Thyroid gland (tissue), 4 donors: ENCODE measurements at places on chromosomes 5 and 9. TPM values are rescaled to one million over a fixed set of nuclear protein-coding genes. Genes with fewer than 3 reads are reported as not detected.
A peak's percentile ranks its signal among the peaks of the same experiment; 100 is the strongest.

- peaks cover 11% of the 10 kb centered on the region for H3K4me1 ChIP-seq
- no peaks in the 10 kb centered on the region for H3K27me3 ChIP-seq
- DNase-seq: no peak
- no peak overlapping the region for H3K4me3 ChIP-seq
- peaks cover 41% of the 10 kb centered on the region for H3K36me3 ChIP-seq
- no peak overlapping the region for H3K27ac ChIP-seq
These were observed 38.9 kb downstream of the PRRC2B start for GRCh38 chr9:131432597-131433301.

- no peak overlapping the region for H3K4me3 ChIP-seq
- H3K27me3 ChIP-seq: no peaks in the 10 kb centered on the region
- peak overlapping the region; percentile 78 for H3K27ac ChIP-seq
- DNase-seq: peak; percentile 85
- peaks cover 20% of the 10 kb centered on the region for H3K4me1 ChIP-seq
These were observed 62.4 kb downstream of the HMHB1 start for GRCh38 chr5:143874312-143874711.

DNA sequence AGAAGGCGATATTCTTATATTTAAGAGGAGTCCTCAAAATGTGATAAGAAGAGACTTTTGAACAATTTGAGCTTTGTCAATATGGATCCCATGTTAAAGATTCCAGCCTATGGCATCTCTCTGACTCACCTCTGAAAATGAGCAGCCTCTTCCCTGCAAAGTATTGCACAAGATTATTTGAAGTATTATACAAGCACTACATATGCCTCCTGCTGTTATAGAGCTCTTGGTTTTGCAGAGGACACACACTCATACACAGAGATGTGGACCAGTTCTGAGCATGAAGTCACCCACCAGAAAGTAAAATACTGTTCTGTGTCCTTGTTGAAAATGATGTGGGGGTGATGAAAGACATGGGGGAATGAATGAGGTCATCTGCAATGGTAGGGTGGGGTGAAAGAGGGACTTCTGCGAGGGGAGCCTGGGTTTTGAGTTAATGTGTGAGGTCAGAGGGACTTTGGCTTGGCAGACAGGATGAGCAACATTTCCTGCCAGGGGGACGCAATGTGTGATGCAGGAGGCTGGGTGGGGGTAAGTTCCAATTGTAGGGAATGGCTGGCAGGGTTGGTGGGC is 25.8 kb downstream of the FBXL7 start:
- no peaks in the 10 kb centered on the region for H3K36me3 ChIP-seq
- no peak for DNase-seq
- no peak overlapping the region for H3K4me3 ChIP-seq
- no peaks in the 10 kb centered on the region for H3K27me3 ChIP-seq
- no peak overlapping the region for H3K27ac ChIP-seq
- no peaks in the 10 kb centered on the region for H3K4me1 ChIP-seq

DNA sequence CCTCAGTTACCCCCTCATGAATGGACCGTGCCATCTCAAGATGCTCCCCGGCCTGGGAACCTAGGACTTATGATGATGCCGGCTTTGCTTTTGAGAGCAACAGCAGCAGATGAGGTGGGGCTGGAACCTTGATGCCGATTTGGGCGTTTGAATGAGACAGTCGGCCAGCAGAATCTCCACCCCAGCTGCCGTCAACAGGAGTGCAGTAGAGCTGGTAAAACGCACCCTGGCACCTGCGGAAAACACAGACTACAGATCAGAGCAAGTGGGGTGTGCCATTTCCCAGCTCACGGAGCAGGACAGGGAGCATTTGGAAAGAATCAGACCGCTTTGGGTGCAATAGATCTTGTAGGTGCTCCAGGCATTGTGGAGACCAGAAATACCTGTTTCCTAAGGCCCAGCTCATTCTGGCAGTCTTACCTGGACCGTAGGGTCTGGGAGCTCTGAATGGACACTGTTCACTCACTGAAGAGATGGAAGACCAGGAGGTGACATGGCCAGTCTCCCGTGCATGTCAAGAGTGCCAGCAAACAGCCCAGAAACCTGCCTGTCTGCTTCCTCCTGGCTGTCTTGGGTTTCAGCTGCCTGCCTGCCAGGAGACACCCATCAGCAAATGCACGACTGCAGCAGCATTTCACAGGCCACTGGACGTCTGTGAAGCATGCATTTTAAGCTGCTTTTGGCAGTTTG is 317.7 kb upstream of the IRX4 start:
- DNase-seq: peak; percentile 84
- peaks cover 14% of the 10 kb centered on the region for H3K4me1 ChIP-seq
- no peak overlapping the region for H3K27ac ChIP-seq
- H3K36me3 ChIP-seq: no peaks in the 10 kb centered on the region

DNA sequence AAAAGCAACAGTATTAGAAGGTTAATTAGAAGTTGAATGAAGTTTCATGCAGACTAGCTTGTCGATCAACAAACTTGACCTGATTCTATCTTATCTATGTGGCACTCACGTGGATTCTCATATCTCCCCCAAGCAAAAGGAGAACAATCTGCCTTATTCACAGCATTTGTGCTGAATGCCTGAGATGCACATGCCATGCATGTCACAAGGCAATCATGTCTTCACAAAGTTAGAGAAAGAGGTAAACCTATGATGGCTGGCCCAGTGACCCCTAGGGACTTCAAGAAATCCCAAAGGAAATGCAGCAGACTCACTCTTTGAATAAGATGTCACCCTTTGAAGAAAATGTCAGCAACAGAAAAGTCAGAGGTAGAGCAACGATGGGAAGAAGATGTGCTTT is 17.6 kb upstream of the SHOC1 start:
- H3K4me3 ChIP-seq: no peak overlapping the region
- H3K27ac ChIP-seq: no peak overlapping the region
- no peak for DNase-seq

- peak overlapping the region; percentile 92 for H3K4me3 ChIP-seq
- H3K36me3 ChIP-seq: peaks cover 5% of the 10 kb centered on the region
- no peak for DNase-seq
- peak overlapping the region; percentile 88 for H3K27ac ChIP-seq
These were observed 965 bp downstream of the CLTA start for GRCh38 chr9:36191686-36192085.

DNA sequence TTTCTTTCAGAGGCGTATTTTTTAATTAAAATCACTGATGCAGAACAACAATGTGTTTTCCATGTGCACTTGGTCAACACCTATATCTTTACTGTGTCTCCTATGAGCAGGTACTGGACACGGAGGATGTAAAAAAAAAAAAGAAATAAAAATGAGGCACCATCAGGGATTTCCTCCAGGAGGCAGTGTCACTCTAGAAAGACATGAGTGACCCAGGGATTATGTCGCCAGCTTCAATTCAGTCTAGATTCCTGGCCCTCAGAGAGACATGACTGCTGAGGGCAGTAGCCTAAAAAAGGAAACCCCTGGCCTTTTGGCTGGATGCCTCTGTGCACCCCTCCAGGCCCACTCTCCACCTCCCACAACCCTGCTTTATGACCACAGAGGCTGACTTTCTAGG is 18.3 kb upstream of the IL33 start:
- peaks cover 5% of the 10 kb centered on the region for H3K4me1 ChIP-seq
- no peak overlapping the region for H3K27ac ChIP-seq
- H3K4me3 ChIP-seq: no peak overlapping the region
- H3K27me3 ChIP-seq: no peaks in the 10 kb centered on the region

DNA sequence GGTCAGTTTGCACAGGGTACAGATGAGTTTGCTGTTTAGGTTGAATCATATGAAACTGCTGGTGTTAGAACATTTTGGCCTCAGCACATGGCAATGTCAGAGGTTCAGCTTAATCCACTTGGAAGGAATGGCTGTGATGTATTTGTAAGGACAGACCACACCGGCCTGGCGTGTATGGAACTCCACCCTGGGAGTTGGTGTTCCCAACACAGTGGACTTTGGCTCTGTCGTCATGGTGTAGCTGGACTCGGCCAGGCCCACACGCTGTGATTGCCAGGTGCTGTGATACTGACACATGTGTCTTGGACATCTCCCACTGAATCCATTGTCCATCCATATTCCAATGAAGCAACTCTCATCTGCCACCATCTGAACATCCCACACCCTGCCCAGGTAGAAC is 90.3 kb downstream of the ZNF618 start:
- no peak for DNase-seq
- no peaks in the 10 kb centered on the region for H3K27me3 ChIP-seq

GRCh38 chr9:20480249-20480648 is 142.1 kb downstream of the MLLT3 start:
- peaks cover 30% of the 10 kb centered on the region for H3K4me1 ChIP-seq
- no peak overlapping the region for H3K27ac ChIP-seq
- H3K27me3 ChIP-seq: no peaks in the 10 kb centered on the region

ARID3C gene
- not detected for total RNA-seq

SKP2 gene
- 8.4 TPM for total RNA-seq

- H3K36me3 ChIP-seq: no peaks in the 10 kb centered on the region
- H3K27me3 ChIP-seq: no peaks in the 10 kb centered on the region
- no peak overlapping the region for H3K4me3 ChIP-seq
- no peaks in the 10 kb centered on the region for H3K4me1 ChIP-seq
These were observed 81.8 kb upstream of the LMNB1 start for GRCh38 chr5:126695091-126695490.

GFI1B gene
- not detected for total RNA-seq

GRCh38 chr5:82734347-82734746 is 342.8 kb downstream of the TMEM167A start:
- no peaks in the 10 kb centered on the region for H3K27me3 ChIP-seq
- no peak for DNase-seq
- no peaks in the 10 kb centered on the region for H3K36me3 ChIP-seq
- no peak overlapping the region for H3K4me3 ChIP-seq

- H3K27me3 ChIP-seq: no peaks in the 10 kb centered on the region
- no peak for DNase-seq
- no peaks in the 10 kb centered on the region for H3K4me1 ChIP-seq
- H3K4me3 ChIP-seq: no peak overlapping the region
These were observed 135.5 kb downstream of the SPATA31D1 start for GRCh38 chr9:82124090-82124489.

COL15A1 gene
- total RNA-seq: 15.2 TPM

DNA sequence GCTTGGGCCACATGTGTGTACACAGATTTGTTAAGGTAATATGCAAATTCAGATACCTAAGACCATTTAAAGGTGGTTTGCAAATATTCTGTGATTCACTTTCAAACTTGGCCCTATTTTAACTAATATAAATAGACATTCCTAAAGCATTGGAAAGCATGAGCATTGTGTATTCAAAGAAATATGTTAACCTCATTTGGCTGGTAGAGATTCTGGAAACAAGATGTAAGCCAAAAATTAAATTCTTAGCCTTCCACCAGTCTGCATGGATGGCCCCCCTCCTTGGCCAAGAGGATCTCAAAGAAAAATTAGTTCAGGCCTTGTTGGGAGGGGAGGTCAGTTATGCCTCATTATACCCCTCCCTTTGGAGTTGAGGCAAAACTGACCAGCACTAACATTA is 38.7 kb upstream of the C6 start:
- no peak overlapping the region for H3K4me3 ChIP-seq
- no peak for DNase-seq

LHX3 gene
- not detected for total RNA-seq

- no peak overlapping the region for H3K4me3 ChIP-seq
- H3K27ac ChIP-seq: no peak overlapping the region
- no peaks in the 10 kb centered on the region for H3K36me3 ChIP-seq
- no peak for DNase-seq
These were observed 46.2 kb upstream of the HAND1 start for GRCh38 chr5:154524181-154524580.

DNA sequence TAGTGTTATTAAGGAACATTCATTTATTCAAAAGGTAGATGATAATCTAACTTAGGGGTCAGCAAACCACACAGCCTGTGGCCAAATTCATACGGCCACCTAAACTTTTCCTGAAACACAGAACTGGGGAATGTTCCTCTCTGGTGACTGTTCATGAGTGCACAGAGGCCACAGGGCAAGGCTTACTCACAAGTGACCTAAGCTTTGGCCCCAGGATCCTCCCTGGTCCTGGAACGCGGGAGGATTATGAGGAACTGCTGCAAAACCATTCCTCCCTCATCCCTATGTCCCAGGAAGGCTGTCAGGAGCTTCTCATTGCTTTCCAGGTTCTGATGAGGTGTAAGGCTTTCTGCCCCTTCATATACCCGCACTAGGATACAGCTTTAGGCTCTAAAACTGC is 397.6 kb downstream of the SEMA5A start:
- H3K27me3 ChIP-seq: no peaks in the 10 kb centered on the region
- H3K4me3 ChIP-seq: no peak overlapping the region
- no peak overlapping the region for H3K27ac ChIP-seq
- no peak for DNase-seq
- no peaks in the 10 kb centered on the region for H3K4me1 ChIP-seq

- H3K27me3 ChIP-seq: no peaks in the 10 kb centered on the region
- H3K4me3 ChIP-seq: no peak overlapping the region
- H3K27ac ChIP-seq: no peak overlapping the region
- no peaks in the 10 kb centered on the region for H3K4me1 ChIP-seq
- no peak for DNase-seq
- no peaks in the 10 kb centered on the region for H3K36me3 ChIP-seq
These were observed 11.1 kb upstream of the GARNL3 start for GRCh38 chr9:127253446-127253845.

- peak overlapping the region; percentile 92 for H3K27ac ChIP-seq
- H3K4me3 ChIP-seq: no peak overlapping the region
- no peaks in the 10 kb centered on the region for H3K36me3 ChIP-seq
These were observed 162.0 kb downstream of the C9orf50 start for GRCh38 chr9:129458663-129459546.

PAPPA gene
- 5.0 TPM for total RNA-seq

DNA sequence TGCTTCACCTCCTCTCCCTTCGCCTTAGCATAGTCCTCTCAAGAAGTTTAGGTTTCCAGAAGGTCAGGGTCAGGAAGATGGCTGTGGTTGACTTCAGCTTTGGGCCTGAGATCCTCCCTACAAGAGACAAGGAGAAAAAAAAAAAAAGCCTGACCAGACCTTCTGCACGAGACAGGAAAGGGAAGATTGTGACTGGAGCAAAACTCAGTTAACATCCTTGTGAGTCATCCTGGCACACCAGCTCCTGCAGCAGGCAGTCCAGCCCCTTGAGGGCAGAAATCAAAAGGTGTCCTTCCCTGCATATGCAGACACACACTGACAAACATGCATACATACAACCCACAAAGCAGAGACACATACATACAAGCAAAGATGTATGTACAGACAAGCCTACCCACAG is 18.0 kb upstream of the ENHO start:
- DNase-seq: no peak
- H3K27ac ChIP-seq: no peak overlapping the region
- no peaks in the 10 kb centered on the region for H3K4me1 ChIP-seq
- no peaks in the 10 kb centered on the region for H3K36me3 ChIP-seq

DNA sequence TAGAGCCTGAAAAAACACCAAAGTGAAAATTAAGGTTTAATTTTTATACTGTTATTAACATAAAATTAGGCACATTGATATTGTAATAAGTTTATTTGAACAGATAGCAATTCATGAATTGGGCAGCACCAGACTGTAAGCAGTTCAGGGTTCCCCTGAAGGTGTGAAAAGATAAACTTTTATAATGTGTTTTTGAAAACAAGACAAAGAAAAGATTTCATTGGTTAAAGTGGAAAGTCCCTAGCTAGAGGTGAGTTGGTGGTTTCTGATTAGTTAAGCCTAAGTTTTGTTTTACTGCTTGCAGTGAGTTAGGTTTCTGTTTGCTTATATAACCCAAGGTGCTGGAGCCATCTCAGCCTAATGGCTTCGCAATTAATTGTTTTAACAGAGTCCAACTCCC is 96.5 kb upstream of the RPS23 start:
- H3K4me3 ChIP-seq: no peak overlapping the region
- DNase-seq: no peak
- H3K27ac ChIP-seq: no peak overlapping the region
- H3K4me1 ChIP-seq: no peaks in the 10 kb centered on the region

CD180 gene
- total RNA-seq: 0.33 TPM

GRCh38 chr9:121885345-121885901 is 207.7 kb downstream of the TTLL11 start:
- no peaks in the 10 kb centered on the region for H3K27me3 ChIP-seq
- H3K4me1 ChIP-seq: no peaks in the 10 kb centered on the region
